Mesendoderm (in vitro differentiated cells): ENCODE measurements at places on chromosomes 4 and X.

- DNase-seq: no peak
Observed at GRCh38 chr4:55838356-55838755, 15.1 kb upstream of the EXOC1 start.

- DNase-seq: no peak
Observed at GRCh38 chr4:54545663-54546424, 111.9 kb upstream of the KIT start.

DNA sequence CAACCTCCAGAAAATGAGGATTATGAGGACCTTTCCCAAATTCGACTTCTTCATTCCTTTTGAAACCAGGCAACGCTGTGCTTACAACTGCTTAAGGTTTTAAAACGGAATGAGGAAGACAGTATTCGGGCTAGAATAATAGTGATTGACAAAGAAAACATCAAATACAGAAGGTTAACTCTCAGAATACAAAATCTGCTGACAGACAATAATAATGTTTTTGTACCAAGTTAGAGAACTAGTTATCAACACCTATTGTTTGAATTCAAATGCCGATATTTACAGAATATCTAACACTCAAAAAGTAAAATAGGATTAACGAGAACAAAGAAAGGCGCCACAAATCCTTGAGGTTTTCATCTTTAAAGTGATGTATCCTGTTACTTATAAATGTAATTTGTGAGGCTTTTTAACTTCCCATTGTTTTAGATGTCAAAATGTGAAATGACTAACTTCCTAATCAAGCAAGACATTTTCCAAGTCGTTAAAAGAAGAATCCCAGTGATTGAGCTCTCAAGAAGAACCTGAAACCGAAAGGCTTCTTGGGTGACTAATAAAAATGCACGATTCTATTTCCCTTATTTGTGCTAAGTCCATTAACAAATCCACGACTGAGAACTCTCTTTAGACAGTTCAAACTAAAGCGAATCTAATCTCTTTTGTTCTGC is 118.3 kb downstream of the SORBS2 start:
- no peak for DNase-seq

DNA sequence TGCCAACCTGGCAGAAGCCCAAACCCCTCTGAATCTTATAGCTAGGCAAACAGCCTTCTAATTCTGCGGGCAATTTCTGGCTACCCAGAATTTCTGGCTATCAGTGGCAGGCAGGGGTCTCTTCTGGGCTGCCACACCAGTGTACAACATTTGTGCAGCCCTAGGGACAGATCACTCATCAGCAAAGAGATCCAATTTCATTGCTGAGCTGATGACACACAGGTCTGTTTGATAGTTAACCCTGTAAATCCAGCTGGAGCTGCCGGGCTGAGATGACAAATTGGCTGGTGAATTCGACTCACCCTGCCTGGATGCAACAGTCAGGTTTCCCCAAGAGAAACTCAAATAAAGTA is 2.4 kb downstream of the MID1 start:
- no peak for DNase-seq

GRCh38 chr4:138706201-138706600 is 309.4 kb upstream of the NOCT start:
- no peak for DNase-seq

- DNase-seq: no peak
Observed at GRCh38 chrX:68568136-68568535, 69.3 kb downstream of the YIPF6 start.

DNA sequence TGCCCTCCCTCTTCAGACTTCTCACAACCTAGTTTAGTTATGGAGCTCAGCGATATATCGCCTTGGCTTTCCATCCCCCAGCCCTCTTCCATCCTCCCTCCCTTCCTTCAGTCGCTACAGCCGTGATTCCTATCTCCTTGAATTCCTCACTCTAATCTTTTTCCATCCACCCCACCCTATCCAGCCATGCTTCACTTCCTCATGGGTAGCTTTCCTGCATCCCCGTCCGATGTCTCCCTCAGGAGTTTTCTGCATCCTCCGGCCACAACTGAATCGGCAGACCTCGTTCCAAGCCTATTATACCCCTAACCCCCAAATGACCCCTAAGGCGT is 456 bp downstream of the SNX12 start:
- peak; percentile 65 for DNase-seq

- no peak for DNase-seq
Observed at GRCh38 chr4:89492581-89493071, 185.0 kb upstream of the GPRIN3 start.

DNA sequence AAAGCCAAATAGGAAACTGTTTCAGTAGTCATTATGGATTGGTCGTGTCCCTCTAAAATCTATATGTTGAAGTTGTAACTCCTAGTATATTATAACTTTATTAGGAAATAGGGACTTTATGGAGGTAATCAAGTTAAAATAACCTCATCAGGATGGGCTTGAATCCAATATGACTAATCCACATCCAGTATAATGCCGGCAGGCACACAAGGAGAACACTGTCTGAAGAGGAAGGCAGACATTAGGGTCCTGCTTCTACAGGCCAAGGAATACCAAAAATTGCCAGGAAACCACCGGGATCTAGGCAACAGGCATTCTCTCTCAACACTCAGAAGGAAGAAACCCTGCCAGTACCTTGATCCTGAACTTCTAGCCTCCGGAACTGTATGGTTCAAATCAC is 130.3 kb downstream of the ATP10D start:
- no peak for DNase-seq

DNA sequence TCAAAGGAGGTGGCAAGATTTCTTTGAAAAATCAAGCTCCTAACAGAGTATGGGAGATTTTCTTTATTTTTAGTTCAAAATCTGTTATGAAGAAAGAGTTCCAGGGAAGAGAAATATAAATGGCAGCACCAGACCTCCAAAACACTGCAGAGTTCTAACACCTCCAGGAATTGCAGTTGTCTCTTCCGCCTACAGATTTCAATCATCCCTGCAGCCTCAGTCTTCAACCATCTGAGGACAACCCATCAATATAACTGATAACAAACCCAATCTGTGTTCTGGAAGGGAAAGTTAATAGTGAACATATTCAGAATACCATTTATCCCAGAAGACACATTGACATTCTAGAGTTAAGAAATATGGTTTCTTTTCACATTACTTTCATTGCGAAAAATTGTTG is 296.1 kb downstream of the ARAP2 start:
- no peak for DNase-seq

DNA sequence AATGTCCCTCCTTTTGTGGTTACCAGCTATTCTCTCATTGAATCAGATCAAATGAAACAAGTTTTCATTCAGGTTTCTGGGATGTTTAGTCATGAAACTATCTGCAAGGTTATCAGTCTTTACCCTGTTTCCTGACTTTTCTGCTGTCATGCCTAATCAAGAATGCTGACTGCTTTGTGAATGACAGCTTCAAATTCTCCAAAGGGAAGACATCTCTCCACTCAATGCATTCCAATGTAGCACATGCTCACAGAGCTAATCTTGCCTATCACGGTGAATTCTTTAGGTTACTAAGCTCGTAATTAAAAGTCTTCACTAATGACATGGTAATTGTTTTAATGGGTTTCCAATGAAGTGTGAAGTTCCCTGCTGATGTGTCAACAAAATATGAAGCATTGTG is 1068.5 kb downstream of the PCDH7 start:
- peak; percentile 92 for DNase-seq

- no peak for DNase-seq
Observed at GRCh38 chr4:8910822-8911315, 39.2 kb upstream of the HMX1 start.

- DNase-seq: peak; percentile 64
Observed at GRCh38 chr4:41957634-41958033, 22.4 kb downstream of the TMEM33 start.

GRCh38 chr4:81471298-81471587 is 464 bp downstream of the RASGEF1B start:
- DNase-seq: peak; percentile 54

- peak; percentile 1 for DNase-seq
Observed at GRCh38 chrX:56366901-56367300, 134.7 kb downstream of the KLF8 start.

GRCh38 chrX:117990438-117990837 is 126.2 kb downstream of the KLHL13 start:
- no peak for DNase-seq

DNA sequence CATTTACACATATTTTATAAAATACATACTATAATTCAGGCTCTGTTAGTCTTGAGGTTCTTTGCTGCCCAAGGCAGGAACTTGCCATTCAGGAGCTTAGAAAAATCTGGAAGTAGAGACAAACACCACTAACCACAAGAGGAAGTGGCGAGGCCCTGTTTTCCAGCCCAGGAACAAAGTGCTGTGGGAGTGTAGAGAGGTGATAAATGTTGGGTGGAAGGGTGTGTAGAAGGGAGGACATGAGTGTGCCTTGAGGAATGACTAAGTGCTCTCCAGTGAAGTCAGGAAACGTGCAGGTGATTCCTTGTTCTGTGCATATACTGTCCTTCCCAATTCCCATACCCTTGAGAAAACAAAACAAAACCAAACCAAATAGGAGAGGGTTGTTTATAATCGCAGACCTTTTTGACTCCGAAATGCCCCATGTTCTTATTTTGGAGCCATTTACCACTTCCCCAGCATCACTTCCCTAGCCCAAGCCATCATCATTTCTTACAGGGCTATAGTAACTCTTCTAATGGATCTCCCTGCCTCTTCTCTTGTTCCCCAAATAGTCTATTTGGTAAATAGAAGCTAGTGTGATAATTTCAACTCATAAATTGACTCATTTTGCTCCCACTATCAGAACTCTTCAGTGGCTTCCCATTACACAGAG is 83.2 kb downstream of the GPAT3 start:
- peak; percentile 20 for DNase-seq

GRCh38 chr4:160159457-160159856 is 1056.6 kb downstream of the RAPGEF2 start:
- no peak for DNase-seq

GRCh38 chr4:22191565-22191964 is 243.0 kb upstream of the KCNIP4 start:
- DNase-seq: peak; percentile 28

GRCh38 chr4:145345401-145345800 is 136.3 kb upstream of the SMAD1 start:
- no peak for DNase-seq

DNA sequence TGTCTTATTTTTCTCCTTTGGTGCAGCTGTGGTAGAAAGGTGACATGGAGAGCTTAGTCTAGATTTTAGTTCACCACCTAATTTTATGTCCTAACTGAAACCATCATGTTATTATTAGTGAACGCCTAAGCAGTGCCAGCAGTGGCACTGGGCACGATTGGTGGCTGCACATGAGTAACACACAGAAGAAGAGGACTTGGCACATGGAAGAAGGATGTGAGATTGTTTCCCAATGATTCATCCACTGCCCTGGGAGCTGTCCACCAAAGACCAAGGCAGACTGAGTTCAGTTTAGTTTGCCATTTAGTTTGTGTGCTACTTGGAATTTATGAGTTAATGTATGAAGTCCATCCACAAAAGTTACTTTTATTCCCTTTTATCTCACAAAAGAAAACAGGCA is 68.1 kb upstream of the NAP1L5 start:
- DNase-seq: peak; percentile 42

- peak; percentile 72 for DNase-seq
Observed at GRCh38 chr4:14196131-14196530, 568.6 kb upstream of the BOD1L1 start.

GRCh38 chrX:129449148-129449547 is 74.1 kb downstream of the SMARCA1 start:
- no peak for DNase-seq

GRCh38 chr4:52912608-52913007 is 50.5 kb downstream of the RASL11B start:
- peak; percentile 32 for DNase-seq

GRCh38 chr4:102321260-102321995 is 23.9 kb downstream of the SLC39A8 start:
- peak; percentile 90 for DNase-seq

DNA sequence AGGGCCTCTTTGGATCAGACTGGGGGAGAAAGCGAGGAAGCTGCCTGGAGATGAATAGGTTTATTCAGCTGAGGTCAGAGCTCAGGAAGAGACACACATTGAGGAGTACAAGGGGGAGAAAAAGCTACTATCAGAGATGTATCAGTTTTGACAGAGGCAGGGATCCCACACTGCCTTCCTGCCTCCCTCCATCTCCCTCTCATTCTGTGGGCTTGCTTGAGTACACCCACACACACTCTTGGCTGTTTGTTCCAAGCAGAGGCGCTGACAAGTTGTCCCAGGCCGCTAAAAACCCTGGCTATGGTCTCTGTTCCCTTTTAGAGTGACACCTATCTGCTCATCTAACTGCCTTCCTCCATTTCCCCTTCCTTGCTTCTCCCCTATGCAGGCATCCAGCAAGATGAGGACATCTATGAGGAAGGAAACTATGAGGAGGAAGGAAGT is 5.2 kb downstream of the TSPYL2 start:
- no peak for DNase-seq

- no peak for DNase-seq
Observed at GRCh38 chrX:70175338-70175737, 1.9 kb upstream of the DGAT2L6 start.

- DNase-seq: no peak
Observed at GRCh38 chrX:9581771-9582385, 117.0 kb downstream of the TBL1X start.

GRCh38 chrX:80388206-80388605 is 32.0 kb upstream of the TENT5D start:
- no peak for DNase-seq

DNA sequence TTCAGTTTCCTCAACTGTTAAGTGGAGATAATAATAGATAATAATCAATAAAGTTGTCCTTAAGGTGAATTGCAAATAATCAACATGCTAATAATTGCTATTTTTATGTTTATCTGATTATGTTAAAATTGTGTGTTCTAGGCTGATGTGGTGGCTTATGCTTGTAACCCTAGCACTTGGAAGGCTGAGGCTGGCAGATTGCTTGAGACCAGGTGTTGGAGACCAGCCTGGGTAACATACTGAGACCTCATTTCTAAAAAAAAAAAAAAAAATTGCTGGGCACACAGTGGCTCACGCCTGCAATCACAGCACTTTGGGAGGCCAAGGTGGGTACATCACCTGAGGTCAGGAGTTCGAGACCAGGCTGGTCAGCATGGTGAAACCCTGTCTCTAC is 175.2 kb downstream of the GC start:
- no peak for DNase-seq

DNA sequence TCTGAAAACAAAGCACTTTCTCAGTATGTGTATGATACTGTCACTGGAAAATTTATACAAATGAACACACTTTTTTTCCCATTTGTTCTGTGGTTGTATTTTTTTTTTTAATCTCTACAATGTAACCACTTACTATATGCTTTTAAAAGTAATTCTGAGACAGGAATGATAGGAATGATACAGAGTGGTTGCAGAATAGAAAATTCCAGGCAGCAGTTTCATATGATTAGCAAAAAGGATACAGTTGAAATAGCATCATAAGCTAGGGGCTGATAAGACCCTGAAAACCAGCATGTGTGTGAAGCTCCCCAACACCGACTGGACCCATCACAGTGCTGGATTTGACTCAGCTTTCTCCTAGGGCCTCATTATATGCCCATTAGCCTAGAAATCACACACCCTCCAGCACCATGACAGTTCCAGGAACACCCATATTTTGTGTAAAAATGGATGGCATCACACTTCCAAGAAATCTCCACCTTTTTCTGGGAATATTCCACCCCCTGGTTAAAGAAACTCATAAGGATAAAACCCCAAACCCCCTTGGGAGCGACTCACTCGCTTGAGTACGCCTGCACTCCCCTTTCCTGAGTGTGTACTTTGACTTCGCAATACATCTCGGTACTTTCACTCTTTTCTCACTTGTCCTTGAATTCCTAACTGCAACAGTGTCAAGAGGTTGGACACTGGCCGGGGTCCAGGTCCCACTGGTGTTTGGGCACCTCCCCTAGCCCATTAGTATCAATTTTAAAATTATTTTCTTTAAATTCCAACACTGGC is 77.4 kb upstream of the AGA start:
- no peak for DNase-seq
